ENCODE measurements at places on chromosomes 3 and 15. TPM values are rescaled to one million over a fixed set of nuclear protein-coding genes. Genes with fewer than 3 reads are reported as not detected.

Gene CMTM8
- total RNA-seq: 7.5 TPM

Gene CLN6
- total RNA-seq: 31.4 TPM

DNA sequence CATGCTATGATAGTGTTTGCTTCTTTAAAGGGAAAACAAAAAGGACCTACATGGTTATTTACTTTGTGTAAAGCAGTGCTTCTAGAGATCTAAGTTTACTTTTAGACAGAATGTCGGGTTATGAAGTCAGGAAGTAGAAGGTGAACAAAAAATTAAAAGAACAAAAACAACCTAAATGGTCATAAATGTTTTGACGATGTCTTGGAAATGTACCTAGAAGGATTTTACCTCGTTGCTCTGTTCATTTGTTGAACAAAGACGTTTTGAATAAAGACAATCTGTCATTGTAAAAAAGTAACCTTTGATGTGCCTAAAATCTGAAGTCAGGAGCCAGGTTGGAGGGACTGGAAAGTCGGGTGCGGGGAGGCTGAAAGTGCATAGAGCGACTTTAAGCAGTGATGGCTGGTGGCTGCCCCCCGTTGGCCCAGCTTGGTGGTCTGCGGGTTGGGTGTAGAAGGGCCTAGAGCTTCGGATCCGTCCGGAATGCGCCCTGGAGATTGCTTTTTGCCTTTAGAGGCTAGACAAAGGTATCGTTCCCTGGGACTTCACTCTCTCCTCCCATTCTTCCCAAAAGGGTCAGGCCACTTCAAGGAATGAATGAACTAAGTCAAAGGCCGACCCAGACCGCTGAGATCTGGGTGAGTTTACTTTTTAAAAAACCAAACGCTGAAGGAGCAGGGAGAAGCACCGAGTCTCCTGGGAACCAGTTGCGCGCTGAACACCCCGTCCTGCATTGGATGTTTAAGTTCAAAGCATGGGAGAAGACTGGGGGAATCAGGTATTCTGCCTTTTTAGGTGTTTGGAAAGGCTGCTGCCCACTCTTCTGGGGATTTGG lies 2.1 kb downstream of the SOX14 start:
- DNase-seq: no peak

DNA sequence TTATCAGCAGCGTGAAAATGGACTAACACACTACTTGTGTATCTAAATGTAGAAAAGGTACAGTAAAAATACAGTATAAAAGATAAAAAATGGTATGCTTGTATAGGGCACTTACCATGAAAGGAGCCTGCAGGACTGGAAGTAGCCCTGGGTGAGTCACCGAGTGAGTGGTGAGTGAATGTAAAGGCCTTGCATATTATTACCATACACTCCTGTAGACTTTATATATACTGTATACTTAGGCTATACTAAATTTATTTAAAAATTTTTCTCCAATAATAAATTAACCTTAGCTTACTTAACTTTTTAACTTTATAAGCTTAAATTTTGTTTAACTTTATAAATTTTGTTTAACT lies 67.2 kb upstream of the TSPAN3 start:
- DNase-seq: no peak

- DNase-seq: no peak
Measured at GRCh38 chr3:132598181-132598580, 1.1 kb downstream of the ACKR4 start.

Gene MORC1
- total RNA-seq: not detected

Gene DAPK2
- 1.4 TPM for total RNA-seq

- no peak for DNase-seq
Measured at GRCh38 chr15:48733615-48734014, 77.3 kb downstream of the CEP152 start.

GRCh38 chr15:44066211-44066827 lies 128.8 kb downstream of the FRMD5 start:
- DNase-seq: peak; percentile 19

DNA sequence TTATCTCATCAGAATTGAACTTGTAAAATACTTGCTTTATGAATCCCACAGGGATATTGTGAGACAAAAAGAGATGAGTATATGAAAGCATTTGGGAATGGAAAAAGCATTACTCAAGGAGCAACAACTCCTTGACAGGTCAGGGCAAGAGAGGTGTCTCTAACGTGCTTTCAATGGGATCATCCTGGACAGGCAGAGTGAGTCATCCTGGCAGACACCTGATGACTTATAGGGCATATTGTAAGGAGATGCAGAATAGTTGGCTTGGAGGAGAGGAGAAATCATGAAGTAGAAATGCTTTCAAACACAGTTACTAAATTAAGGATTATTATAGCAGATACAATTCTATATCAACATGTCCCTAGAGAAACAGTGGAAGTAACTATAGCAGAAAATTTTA lies 71.9 kb upstream of the THSD4 start:
- no peak for DNase-seq

DNA sequence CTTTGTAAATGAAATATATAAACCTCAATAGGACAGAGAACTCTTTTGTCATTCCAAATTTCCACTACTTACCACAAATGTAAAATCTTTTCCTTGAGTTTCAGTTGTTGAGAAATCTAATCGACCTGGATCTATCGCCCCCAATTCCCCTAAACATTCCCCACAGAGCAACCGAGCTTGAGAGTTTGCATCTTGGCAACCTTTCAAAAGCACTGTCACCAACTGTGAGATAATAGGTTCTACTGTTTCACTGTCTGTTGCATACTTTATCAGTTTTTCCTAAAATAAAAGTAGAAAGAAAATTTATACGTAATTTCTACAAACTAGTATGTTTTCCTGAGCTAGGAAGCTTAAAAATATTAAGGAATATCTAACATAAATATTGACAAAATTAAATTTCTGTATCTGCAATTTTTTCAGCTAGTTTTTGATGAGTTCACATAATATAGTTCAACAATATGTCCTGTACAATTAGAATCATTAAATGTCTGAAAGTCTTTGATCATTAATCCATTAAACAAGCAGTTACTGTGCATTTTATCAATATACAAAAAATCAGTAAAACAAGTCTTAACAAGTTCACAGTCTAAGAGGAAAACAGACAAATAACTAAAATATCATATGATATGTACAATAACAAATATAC lies 54.5 kb downstream of the ATR start:
- DNase-seq: no peak

DNA sequence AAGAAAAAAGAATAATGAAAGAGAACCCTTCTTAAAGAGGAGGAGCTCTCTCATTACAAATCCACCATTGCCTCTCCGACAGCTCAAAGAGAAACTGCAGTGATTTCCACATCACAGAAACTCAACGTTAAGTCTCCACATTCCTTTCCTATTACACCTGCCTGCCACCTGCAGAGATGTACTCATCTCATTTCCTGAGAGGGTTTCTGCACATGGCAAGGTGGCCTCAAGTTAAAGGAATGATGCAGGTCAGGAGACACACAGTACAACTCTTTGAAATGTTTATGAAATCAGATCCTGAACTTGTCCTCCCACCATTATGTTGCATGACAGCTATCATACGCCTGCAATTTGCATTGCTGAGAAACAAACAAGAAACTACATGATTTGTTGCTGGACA lies 458.4 kb upstream of the ADAMTS9 start:
- DNase-seq: peak; percentile 90

GRCh38 chr3:42519568-42519962 lies 17.1 kb downstream of the VIPR1 start:
- DNase-seq: no peak

Gene P3H2
- total RNA-seq: 27.8 TPM

Gene PODXL2
- 70.4 TPM for total RNA-seq

DNA sequence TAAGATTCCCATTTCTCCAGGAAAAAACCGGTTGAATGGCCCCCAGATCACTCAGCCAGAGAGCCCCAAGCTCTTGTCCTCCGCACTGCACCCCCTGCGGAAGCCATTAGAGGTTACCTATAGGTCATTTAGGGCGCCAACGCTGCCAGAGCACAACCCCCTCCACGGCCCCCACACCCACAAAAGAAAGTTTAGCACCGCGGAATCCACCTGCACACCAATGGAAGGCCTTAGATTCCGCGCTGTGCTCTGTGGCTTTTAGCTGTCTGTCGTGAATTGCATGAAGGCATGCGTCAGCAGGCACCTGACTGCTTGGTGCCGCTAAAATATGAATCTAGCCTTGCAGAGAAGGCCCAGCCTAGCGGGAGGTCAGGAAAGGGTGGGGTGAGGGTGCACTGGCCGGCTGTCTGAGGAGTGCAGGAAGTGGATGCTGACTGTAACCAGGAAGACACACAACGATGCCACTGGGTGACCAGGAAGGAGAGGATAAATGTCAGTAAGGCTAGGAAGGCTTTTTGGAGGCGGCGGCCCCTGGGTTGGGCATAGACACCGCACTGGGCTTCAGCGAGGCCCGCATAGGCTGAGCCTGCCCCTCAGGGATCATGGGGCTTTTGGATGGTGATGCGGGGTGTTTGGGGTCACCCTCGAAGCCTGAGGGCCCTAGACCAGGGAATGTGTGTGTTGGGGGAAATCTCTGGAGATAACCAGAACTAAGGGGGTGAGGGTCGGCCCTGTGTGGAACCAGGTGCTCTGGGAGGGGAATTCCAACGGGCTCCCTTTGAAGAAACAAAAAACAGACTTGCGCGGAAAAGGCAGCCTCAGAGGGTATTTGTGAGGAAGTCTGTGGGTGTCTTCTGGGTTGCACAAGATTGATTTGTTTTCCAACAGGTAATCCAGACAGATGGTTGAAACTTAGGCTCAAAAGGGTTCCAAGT lies 976 bp upstream of the NUP210 start:
- peak; percentile 1 for DNase-seq

GRCh38 chr3:105965384-105965783 lies 96.6 kb upstream of the CBLB start:
- DNase-seq: no peak

DNA sequence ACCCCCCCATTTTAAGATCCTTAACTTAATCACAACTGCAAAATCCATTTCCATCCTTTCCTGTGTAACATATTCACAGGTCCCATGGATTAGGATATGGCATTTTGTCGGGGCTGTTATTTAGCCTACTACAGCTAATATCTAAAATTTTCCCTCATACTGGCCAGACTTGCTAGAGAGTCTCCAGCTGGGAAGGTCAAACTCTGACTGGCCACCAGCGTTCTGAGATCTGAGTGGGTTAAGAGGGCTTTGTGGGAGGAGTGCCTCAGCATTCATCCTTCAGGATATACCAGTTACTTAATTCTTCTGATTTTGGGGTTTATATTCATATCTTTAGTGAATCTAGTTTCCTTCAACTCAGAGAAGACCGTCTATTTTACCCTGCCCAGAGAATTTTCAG lies 17.7 kb downstream of the TM4SF18 start:
- no peak for DNase-seq

DNA sequence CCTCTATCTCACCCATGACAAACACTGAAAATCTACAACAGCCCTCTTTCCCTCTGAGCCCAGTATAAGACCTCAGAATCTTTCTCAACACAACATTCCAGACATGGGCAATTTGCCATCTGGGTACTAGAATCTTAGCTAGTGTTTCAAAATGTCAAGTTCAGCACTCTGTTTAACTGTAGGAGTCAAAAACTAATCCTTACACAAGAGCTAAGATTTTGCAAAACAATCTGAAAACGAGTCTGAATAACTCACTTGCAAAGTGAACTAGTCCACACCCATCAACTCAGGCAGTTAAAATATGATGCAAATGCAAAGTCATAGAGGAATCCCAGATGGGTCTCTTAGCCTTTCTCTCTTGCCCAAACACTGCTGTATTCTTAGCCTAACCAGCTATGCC lies 67.8 kb downstream of the GPR176 start:
- no peak for DNase-seq
